Amygdala (tissue), 56 donors: ENCODE measurements at places on chromosomes 1 and 21.
A peak's percentile ranks its signal among the peaks of the same experiment; 100 is the strongest.

GRCh38 chr1:15947382-15948090, 28.4 kb downstream of the ZBTB17 start:
- peak; percentile 33 for DNase-seq

GRCh38 chr1:6275826-6276782, 15.2 kb upstream of the GPR153 start:
- no peak for DNase-seq

DNA sequence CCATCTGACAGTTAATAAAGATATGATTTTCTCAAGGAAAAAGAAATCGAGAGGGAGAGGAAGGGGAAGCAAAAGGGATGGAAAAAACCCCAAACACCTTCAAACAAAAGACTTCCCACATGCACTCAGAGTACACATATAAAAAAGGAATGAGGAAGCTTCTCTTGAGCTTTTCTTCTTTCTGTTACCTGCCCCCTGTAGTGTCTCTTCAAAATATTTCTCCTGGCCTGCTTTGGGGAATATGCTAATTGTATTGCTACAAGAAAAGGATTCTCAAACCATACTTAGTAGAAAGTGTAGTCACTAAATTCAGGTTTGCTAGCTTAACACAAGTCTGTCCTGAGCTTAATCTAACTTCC, 58.7 kb downstream of the KIF14 start:
- DNase-seq, result no peak

DNA sequence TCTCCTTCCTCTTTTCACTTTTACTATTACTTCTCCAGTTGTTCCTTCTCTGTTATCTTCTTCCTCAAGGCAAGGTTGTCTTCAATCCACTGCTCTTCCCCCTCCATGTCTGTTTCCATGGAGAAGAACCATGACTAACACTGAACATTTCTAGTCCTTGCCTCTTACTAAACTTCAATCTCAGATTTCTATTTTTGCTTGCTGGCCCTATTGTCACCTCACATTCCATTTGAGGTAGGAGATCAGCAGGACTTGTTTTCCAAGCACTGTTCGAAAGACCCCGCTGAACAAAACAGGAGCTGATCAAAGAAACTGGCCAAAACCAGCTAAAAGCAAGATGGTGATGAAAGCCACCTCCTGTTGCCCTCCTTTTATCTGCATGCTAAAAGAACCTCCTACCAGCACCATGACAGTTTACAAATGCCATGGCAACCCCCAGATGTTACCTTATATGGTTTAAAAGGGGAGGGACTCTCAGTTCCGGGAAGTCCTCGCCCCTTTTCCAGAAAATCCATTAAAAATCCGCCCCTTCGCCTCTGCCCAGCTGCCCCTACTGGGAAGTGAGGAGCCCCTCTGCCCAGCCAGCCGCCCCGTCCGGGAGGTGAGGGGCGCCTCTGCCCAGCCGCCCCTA, 22.6 kb downstream of the GON4L start:
- no peak for DNase-seq

GRCh38 chr1:191016765-191017164, 539.1 kb upstream of the BRINP3 start:
- DNase-seq, result no peak

- DNase-seq, result no peak
Measured at GRCh38 chr1:167511374-167511986, 6.8 kb downstream of the CD247 start.

GRCh38 chr1:27928216-27928954, 6.4 kb upstream of the SMPDL3B start:
- no peak for DNase-seq

DNA sequence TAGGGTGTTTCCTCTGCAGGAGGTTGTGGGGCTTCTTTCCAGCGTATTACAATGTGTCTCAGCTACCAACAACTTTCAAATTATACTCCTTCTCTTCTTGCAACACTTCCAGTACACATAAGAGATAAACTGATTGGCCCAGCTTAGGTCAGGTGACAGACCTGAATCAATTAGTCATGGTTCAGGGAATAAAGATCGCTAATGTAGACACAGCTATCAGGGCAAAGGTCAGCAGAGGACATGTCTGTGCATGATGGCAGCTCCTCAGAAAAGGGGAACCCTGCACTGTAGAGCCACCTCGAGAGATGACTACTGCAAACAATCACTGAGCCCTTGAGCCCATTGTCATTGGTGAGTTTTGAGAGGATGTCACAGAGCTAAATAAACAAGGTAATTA, 36.8 kb upstream of the PKN2 start:
- no peak for DNase-seq

- DNase-seq, result no peak
Measured at GRCh38 chr1:47915677-47916353, 81.4 kb downstream of the TRABD2B start.

DNA sequence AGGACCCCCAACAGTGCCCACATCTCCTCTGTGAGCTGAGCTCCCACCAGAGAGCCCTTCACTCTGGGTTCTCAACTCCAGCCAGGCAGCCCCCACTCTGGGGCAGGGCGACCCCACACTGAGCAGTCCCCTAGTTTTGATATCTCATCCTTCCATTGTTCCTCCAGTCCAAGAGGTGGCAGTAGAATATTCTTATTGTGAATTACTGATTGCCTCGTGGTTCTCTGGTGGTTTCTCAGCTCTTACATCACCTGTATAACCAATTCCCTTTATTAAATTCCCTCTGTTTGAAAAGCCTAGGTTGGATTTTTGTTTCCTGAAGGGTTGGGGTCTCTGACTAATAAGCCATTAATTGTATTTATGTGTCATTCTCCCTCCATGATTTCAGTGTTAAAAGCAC, 407.5 kb downstream of the SETD4 start:
- no peak for DNase-seq

DNA sequence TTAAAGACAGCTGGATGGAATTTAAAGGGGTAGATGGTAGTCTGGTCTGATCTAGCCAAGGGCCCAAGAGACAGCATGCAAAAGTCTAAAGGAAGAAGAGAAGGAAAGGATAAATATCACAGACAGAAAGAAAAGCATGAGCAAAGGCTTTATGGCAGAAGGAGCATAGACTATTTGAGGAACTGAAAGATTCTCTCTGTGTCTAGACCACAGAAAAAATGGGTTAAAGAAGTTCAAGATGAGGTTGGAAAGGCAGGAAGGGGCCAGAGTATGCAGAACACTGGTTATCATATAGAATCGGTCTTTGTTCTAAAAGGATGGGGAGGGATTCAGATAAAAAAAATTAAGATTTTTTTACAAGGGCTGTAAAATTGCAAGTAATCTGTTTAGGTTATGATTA, 136.8 kb upstream of the SGIP1 start:
- DNase-seq, result no peak

DNA sequence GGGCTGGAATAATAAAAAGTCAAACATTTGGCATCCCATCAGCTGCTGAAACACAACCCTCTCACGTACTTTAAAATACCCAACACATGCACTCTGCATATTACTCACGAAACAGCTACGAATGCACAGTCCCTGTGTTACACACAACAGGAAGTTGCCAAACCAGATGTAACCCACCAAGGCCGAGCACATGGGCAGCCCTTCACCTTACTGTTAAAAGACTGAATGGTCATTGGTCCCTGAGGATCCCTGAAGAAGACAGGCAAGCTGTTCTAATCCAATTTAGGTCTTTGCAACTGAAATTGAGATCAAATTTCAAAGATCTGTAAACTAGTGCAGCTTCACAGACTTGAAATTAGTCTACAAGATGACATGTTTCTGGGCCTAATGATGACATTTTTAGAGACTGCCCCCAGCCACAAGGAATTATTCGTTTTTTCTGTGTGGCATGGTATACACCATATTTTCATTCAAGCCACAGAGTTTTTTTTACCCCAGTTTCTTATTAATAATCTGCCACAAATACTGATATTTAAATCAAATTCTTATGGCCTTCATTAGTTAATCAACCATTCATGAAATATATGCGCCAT, 25.6 kb upstream of the IER5 start:
- no peak for DNase-seq

GRCh38 chr1:89022167-89022959, at the start of gene GBP3:
TSS of gene GBP3 (minus strand) at chr1:89022866. CDS start at chr1:89020721, 2,145 bp downstream.
- DNase-seq, result no peak

DNA sequence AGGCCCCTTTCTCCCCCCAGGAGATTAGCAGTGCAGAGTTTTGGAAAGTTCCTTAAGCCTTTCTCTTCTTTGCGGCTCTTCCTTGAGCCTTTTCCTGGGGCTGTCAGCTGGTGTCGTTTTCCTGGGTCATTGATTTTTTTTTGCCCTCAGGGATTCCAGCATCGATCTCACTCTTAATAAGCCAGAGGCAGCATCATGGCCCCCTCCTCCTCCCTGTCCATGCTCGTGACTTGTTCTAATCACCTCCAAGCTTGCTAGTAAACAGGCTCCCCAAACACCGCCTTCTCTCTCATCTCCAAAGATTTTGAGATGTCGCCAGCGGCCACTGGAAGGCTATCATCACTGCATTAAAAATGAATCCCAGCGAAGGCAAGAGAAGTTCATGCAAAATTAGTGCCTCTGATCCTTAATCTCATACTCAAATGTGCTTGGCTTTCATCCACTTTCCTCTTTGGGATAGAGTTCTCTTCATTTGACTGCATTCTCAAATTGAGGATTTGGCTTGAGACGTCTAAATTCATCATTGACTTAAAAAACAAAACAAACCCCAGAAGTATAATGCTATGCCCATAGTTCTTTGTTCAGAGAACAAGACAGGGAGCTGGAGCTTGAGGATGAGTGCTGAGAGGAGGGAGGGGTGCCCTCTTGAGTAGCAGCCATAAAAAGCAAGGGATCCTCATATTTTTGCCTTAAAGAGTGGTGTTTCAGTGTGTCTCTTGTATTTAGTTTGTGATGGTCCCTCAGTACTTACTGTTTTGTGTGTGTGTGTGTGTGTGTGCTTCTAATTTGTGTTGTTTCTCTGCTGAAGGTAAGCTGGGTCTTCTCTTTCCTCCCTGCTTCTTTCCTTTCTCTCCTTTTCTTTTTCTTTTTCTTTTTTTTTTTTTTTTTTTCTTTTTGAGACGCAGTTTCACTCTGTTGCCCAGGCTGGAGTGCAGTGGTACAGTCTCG, 3.2 kb downstream of the EVA1C start:
- DNase-seq, result no peak

DNA sequence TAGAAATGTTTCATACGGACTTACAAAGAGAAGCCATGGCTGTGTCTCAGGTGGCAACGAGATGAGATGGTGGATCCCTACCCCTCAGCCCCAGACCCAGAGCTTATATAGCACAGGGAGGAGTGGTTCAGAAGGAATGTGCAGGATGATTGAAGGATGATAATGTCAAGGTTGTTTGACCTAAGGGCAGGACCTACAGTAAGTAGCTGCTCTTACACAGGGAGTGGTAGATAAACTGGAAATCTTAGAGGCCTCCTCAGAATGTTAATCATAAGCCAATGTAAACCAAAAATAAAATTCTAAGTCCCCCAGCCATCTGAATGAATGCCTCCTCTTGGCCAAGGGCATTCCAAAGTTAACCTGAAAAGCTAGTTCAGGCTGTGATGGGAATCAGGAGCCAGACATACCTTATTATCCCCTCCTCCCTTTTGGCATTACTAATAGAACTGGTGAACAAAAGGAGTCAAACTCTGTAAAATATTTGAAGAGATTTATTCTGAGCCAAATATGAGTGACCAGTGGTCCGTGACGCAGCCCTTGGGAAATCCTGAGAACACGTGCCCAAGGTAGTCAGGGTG, 45.8 kb upstream of the PDE9A start:
- DNase-seq, result no peak

- DNase-seq, result no peak
Measured at GRCh38 chr1:100512803-100513352, 25.1 kb upstream of the GPR88 start.

- DNase-seq, result peak; percentile 88
Measured at GRCh38 chr1:161177112-161177935, at the start of gene B4GALT3. TSS of gene B4GALT3 (minus strand) at chr1:161177507. CDS start at chr1:161176060, 1,447 bp downstream.

- DNase-seq, result no peak
Measured at GRCh38 chr1:145947551-145947950, 10.3 kb downstream of the LIX1L start.

- no peak for DNase-seq
Measured at GRCh38 chr1:77016386-77016985, 149.2 kb downstream of the ST6GALNAC5 start.

DNA sequence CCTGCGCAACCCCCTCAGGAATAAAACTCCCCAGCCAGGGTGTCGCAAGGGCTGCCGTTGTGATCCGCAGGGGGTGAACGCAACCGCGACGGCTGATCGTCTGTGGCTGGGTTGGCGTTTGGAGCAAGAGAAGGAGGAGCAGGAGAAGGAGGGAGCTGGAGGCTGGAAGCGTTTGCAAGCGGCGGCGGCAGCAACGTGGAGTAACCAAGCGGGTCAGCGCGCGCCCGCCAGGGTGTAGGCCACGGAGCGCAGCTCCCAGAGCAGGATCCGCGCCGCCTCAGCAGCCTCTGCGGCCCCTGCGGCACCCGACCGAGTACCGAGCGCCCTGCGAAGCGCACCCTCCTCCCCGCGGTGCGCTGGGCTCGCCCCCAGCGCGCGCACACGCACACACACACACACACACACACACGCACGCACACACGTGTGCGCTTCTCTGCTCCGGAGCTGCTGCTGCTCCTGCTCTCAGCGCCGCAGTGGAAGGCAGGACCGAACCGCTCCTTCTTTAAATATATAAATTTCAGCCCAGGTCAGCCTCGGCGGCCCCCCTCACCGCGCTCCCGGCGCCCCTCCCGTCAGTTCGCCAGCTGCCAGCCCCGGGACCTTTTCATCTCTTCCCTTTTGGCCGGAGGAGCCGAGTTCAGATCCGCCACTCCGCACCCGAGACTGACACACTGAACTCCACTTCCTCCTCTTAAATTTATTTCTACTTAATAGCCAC, 696 bp downstream of the TGFB2 start:
- DNase-seq, result peak; percentile 74

- DNase-seq, result no peak
Measured at GRCh38 chr1:74145086-74145485, 52.9 kb downstream of the LRRIQ3 start.

DNA sequence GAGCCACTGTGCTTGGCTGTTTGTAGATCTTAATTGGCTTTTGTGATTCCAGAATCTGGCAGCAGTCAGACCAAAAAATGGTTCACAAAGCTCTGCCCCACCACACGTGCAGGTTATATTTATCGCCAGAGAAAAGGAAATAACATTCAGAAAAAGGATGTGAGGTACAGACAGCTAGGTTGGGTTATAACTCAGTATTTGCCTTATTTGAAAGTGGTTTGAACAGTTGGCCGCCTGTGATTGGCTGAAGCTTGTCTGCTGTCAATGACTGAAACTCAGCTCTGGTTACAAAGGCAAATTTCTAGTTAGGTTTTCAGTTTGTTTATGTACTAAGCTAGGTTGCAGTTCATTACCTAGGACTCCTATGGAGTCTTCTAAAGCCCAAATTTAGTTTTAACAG, 9.6 kb downstream of the SH3BGR start:
- DNase-seq, result no peak

- DNase-seq, result no peak
Measured at GRCh38 chr1:203162403-203162802, 13.2 kb downstream of the MYBPH start.

DNA sequence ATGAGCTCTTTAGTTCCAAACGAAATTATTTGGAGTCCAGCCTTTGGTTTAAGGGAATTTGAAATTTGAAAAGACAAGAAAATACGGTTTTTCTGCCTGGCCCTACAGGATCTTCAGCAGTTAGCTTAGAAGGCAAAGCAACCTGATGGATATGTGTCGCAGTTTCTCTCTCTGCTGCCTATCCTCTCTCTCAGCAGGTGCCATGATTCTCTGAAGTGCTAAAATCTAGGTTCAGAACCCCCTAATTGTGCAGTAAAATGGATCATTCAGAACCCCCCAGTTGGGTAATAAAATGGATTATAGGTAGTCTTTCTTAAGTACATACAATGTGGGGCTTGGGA, 446 bp upstream of the DEPDC1 start:
- DNase-seq, result no peak

GRCh38 chr21:45423201-45423955, 18.4 kb downstream of the COL18A1 start:
- DNase-seq, result no peak

- no peak for DNase-seq
Measured at GRCh38 chr21:36082237-36082664, 12.4 kb downstream of the CBR1 start.
